ENCODE measurements at places on chromosomes 11 and 22.
A peak's percentile ranks its signal among the peaks of the same experiment; 100 is the strongest.

DNA sequence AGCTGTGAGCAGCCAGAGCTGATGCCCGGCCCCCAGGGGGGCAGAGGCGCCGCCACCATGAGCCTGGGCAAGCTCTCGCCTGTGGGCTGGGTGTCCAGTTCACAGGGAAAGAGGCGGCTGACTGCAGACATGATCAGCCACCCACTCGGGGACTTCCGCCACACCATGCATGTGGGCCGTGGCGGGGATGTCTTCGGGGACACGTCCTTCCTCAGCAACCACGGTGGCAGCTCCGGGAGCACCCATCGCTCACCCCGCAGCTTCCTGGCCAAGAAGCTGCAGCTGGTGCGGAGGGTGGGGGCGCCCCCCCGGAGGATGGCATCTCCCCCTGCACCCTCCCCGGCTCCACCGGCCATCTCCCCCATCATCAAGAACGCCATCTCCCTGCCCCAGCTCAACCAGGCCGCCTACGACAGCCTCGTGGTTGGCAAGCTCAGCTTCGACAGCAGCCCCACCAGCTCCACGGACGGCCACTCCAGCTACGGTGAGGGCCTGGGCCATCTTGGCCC lies 6.1 kb downstream of the CDC42EP1 start:
- DNase-seq = no peak

GRCh38 chr11:14248580-14248981 lies 110.4 kb downstream of the RRAS2 start:
- no peak for DNase-seq

- DNase-seq = no peak
Observed at GRCh38 chr11:111603611-111604130, 1.4 kb downstream of the SIK2 start.

DNA sequence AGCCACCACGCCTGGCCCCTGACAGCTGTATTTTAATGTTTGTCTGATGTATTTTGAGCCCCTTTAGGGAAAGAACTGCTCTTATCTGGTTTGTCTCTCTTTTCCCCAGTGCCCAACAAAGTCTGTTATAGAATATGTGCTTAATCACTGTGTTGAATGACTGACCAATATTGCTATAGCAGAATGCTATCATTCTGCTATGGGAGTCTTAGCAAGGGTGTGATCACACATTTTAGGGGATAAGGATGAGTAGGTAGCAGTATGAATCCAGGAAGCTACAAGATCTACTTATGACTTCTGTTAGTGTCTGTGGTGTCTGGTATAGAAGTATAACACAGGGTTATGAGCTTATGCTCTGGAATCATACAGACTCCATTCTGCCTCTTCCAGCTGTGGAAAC lies 117.5 kb upstream of the RRM1 start:
- DNase-seq = no peak

GRCh38 chr22:19844377-19845053 lies 10.2 kb downstream of the GNB1L start:
- peak; percentile 67 for DNase-seq

- peak; percentile 51 for DNase-seq
Observed at GRCh38 chr11:84719935-84720577, 907.1 kb downstream of the DLG2 start.
